ENCODE measurements at places on chromosomes 2 and 18.

- peak; percentile 93 for DNase-seq
Measured at GRCh38 chr18:11040823-11041656, 108.3 kb downstream of the PIEZO2 start.

- no peak for DNase-seq
Measured at GRCh38 chr2:235956281-235956970, 211.8 kb downstream of the GBX2 start.

- peak; percentile 32 for DNase-seq
Measured at GRCh38 chr18:49768051-49768391, 45.3 kb downstream of the ACAA2 start.

DNA sequence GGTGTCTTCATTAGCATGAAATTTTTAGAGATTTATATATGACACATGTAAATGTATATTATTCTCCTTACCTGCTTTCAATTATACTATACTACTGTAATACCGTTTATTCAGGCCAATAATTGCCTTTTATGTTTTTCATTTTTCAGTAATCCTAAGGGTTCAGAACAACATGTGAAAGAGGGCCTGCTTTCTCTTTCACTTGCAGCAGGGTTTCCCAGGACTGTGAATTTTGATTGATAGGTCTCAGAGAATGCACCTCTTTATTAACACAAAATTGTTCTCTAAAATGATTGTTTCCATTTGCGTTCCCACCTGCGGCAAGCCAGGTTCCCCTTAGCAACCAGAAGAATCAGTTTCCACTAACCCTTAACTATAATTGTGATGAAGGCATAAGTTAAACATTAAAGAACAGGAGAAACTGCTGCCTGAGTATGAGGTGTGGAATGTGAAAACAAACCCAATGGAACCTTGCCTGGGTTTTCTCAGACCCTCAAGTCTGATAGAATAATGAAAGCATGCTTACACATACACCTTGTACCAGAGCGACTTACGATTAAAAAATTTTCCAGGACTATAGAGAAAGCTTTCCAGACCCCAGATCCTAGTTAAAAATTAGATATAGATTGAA, 1591.2 kb upstream of the LRRTM1 start:
- DNase-seq, result no peak

DNA sequence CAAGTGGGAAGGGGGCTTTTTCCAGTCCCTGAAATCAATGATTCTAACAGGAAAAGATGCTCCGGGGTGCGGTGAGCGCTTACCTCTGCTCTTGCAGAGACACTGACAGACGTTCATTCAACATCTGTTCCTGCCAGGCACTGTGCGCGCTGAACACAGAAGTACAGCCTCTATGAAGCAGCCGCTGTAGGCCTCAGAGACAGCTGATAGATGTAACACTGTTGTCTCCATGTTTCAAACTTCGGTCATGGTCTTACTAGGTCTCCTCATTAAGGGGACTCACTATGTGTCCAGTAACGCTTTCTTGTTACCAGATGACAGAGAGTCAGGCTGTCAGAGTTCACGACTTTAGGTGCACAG, 649 bp upstream of the CLIP4 start:
- peak; percentile 31 for DNase-seq

DNA sequence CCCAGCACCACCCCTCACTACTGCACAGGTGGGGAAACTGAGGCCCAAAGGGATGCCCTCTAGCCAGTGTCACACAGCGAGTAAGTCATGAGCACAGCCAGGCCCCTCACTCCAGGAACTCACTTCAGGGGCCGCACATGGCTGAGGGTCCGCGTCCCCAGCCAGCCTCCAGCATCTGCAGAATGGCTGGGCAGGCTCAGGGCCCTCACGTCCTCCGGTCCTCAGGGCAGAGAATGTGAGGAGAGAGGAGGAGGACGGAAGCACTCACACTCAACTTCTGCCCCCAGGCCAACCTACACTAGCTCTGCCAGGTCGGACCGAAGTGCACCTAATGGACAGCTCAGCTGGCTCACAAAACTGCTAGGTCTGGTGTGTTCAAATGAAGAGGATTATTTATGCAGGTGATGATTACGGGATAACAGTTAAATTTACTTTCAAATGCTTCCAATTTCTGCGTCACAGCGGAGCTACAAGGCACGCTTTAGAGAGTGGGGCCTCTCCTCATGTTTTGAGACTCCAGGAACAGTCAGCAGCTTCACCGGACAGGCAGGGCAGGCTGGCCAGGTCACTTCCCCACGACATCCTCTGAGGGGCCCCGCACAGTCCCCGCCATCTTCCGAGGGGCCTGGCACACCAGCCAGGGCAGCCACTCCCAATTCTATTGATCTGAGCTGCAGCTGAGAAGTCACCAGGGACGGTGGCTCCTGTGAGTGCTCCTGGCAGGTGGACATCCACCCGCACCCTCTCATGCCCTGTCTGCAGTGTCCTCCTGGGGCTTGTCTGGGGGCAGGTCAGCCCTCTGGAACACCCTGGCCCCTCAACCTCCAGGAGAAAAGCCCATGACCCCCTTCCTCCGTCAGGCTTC, 26.5 kb downstream of the KIF1A start:
- no peak for DNase-seq

- DNase-seq, result no peak
Measured at GRCh38 chr2:166613226-166613625, 119.2 kb upstream of the SCN7A start.

GRCh38 chr2:107259408-107260195, 373.6 kb upstream of the ST6GAL2 start:
- DNase-seq, result no peak

Data from SK-MEL-5 (cell line).